Right atrium auricular region (tissue), 2 donors: ENCODE measurements at places on chromosomes 2 and 18. TPM values are rescaled to one million over a fixed set of nuclear protein-coding genes. Genes with fewer than 3 reads are reported as not detected.

The VWC2L gene
- not detected for total RNA-seq

The TDRD15 gene
- total RNA-seq, result 1.7 TPM

The KCNE4 gene
- total RNA-seq, result 3.4 TPM

The C1GALT1C1L gene
- 2.1 TPM for total RNA-seq

The COBLL1 gene
- 21.1 TPM for total RNA-seq

The DYNAP gene
- not detected for total RNA-seq

The SNORC gene
- total RNA-seq, result 0.12 TPM

The CYTIP gene
- total RNA-seq, result 3.3 TPM

The PGAP1 gene
- 5.7 TPM for total RNA-seq

The GEN1 gene
- 1.2 TPM for total RNA-seq

The DPYSL5 gene
- 0.12 TPM for total RNA-seq

The HAAO gene
- total RNA-seq, result 2.6 TPM

The UGT1A3 gene
- total RNA-seq, result not detected

The HOXD3 gene
- not detected for total RNA-seq

The KCNG2 gene
- not detected for total RNA-seq
